Right kidney (tissue), 9 donors: ENCODE measurements at places on chromosomes 3 and 15.

GRCh38 chr3:148789146-148789545 is 38.5 kb upstream of the CPB1 start:
- no peak for DNase-seq

DNA sequence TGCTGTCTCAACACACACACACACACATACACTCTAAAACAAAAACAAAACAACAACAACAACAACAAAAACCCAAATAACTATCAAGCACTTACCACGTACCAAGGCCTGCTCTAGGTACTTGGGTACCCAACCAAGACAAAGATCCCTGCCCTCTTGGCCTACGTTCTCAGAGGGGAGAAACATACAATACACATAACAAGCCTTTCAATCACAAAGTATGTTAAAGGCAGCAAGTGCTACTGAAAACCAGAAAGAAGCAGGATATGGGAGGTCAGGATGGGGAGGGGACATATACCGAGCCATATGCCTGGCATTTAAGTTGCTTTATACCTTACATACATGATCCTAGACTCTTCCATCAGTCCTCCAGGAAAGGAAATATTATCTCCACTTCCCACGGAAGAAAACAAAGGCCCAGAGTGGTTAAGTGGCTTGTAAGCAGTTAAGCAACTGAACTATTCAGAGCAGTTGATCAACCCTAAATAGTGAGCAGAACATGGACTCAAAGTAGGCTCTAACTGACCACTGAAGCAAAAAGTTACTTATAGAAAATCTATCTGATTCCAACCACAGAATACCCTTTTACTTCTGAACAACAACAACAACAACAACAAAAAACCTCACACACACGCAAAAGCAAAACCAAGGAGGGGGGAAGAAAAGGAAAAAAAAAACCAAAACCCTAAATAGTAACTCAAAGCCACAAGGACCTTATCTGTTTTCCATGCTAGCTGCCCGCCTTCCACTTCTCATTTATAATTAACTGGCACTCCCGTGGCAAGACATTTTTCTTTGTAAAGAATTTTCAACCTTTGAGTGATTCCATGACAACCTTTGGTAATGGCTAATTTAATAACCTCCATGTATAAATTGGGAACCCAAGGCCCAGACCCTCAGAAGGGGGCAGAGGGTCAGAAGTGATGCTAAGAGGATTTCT is 21.0 kb downstream of the PRICKLE2 start:
- no peak for DNase-seq

DNA sequence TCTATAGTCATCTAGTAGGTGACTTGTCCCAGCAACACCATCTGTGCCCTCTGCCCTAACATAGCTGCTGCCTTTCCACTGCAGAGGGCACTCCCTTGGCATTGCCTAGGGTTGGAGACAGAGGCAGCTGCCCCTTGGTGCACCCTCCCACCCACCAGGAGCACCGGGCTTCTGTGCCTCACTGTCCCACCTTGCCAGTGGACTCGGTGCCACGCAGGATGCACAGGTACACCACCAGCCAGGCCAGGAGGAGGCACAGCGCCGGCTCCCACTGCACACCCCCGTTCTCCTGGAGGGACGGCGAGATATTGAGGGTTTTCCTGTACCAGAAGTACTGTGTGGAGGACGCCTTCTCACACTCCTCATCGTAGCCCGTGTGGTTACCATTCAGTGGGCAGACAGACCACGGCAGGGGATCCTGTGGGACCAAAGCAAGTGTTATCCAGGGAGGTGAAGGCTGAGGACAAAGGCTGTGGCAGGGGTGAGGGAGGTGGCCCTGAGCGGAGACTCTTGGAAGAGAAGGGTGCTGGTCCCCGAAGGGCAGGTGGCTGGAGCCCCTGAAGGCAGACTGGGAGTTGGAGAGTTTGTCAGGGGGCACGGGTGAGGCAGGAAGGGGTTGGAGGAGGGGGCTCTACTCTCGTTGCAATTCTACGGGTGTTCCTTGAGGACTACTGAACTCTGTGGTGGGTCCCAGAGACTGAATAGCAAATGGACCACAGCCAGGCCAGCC is 20.6 kb downstream of the SLC6A20 start:
- DNase-seq: no peak

DNA sequence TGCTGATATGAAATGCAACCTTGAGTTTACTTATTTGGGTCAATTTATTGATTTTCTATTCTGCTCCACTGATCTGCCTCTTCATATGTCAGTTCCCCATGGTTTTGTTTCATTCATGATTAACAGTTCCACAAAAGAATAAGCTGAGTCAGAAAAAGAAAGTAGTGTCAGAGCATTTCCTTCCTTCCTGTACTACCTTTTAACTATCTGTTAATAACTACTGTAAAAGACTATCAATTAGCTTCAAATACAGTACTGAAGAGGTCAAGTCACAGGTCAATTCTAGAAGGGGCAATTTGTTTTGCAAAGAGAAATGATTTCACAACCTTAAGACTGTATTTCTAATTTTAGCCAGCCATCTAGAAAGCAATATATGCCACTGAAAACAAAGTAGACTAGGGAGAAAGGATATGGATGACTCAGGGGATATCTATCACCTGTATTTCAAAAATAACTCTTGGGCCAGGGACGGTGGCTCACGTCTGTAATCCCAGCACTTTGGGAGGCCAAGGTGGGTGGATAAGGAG is 129.5 kb downstream of the TFDP2 start:
- no peak for DNase-seq

GRCh38 chr3:167671878-167672427 is 18.2 kb upstream of the WDR49 start:
- DNase-seq: no peak

DNA sequence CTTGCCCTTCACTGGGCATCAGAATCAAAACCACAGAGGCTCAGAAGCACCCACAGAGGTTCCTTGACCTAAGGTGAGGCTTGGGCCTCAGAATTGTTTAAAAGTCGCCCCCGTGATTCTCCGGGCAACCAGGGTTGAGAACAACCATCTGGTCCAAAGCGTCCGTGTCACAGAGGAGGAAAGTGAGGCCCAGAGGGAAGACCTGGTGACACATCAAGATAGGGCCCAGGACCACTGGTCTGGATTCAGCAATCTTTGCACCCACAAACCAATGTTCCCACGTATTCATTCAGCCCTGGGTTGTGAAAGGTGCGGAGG is 272.6 kb downstream of the UACA start:
- no peak for DNase-seq

DNA sequence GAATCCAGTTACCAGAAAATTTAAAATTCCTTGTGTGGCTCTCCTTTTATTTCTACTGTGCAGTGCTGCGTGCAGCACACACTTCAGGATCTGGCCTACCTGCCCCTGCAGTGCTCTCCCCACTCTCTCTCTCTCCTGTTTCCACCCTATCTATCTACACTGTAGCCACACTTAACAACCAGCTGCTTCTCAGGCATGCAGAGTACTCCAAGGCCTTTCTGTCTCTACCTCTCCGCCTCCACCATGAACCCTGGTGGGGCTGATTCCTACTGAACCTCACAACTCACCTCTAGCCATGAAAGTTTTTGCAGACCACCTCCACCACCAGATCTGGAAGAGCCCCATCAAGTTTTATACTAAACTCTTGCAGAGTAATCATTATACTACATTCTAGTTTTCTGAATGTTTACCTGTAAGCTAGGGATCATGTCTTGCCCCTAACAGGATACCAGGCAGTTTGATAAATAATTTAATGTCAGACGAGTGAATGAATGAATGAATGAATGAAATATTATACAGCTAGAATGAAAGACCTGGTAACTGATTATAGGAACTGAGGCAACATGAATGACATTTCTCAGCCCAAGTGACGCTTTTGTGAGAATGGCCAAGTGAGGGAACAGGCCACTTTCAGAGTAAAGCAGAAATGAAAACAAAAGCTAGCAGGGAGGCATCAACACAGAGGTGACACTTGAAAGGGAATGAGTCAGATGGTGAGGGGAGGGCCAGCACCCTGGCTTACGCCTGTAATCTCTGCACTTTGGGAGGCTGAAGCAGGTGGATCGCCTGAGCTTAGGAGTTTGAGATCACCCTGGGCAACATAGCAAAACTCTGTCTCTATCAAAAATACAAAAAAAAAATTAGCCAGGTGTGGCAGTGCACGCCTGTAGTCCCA is 363.5 kb downstream of the FOXP1 start:
- no peak for DNase-seq

DNA sequence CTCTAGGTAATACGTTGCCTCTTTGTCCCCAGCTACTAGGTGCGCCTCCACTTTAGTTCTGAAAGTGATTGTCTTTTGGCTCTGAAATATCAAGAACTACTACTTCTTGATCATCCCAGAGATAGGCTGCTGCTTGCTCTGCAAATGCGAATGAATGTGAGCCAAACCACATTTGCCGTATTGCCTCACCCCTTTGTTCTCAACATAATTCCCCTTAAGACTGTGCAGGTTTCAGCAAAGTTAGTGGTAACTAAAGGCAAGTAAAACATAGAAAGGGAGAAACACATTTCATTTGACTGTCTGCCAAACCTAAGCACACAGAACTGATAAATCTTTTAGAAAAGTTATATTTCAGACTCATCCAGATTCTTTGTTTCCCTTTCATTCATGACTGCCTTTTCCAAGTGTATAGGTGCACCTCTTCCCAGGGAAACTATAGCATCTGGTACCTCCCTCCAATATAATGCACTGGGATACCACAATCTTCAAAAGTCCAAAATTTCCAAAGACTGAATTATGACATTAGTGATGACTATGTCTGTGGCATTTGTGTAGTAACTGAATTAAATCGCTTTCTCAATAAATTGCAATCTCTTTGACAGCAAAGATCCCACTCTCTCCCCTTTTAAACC is 720.6 kb upstream of the CBLB start:
- no peak for DNase-seq

DNA sequence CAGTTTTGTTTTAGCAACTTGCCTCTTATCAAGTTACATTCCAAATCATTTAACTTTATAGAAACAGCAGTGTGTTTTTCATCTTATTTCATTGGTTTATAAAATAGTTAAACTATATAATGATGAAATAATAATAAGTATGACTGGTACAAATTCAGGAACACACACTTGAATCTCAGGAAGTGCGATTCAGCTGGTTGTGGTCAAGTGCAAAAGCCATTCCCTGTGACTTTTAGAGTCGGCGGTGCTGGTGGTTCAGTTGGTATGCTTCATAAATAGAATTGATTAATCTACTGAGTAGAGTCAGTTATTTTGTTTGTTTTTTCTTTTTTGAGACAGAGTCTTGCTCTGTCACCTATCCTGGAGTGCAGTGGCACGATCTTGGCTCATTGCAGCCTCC is 22.7 kb downstream of the SACM1L start:
- DNase-seq: no peak

DNA sequence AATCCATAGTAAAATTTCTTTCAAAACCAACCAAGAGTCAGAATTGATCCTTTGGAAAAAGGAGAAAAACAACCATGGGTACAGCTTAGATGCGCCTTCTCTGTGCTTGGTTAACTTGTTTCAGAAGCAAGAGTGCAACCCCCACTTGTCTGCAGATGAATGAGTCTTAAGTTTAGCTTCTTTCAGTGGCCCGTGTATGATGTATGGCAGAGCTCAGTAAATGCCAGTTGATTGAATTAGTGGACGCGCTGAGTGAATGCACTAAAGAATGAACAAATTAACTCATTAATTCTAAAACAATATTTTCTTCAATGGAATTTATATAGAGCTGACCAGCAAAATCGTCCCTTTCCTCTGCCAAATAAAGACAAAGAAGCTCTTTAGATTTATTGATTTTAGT is 67.0 kb upstream of the ARHGEF3 start:
- no peak for DNase-seq

DNA sequence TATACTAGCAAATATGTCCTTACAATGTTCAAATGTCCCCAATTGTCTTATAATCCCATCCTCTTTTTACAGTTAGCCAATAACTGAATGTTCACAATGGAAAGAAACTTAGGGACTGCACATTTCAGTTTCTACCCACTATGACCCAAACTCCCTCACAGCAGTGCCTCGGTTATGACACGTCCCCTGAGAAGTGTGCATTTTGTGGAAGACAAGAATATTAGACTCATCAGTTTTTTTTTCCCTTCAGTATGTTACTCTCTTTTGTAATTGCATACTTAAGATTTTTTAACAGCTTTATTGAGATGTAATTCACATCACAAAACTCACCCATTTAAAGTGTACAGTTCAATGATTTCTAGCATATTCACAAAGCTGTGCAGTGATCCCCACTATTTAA is 64.8 kb downstream of the IGF2BP2 start:
- no peak for DNase-seq

DNA sequence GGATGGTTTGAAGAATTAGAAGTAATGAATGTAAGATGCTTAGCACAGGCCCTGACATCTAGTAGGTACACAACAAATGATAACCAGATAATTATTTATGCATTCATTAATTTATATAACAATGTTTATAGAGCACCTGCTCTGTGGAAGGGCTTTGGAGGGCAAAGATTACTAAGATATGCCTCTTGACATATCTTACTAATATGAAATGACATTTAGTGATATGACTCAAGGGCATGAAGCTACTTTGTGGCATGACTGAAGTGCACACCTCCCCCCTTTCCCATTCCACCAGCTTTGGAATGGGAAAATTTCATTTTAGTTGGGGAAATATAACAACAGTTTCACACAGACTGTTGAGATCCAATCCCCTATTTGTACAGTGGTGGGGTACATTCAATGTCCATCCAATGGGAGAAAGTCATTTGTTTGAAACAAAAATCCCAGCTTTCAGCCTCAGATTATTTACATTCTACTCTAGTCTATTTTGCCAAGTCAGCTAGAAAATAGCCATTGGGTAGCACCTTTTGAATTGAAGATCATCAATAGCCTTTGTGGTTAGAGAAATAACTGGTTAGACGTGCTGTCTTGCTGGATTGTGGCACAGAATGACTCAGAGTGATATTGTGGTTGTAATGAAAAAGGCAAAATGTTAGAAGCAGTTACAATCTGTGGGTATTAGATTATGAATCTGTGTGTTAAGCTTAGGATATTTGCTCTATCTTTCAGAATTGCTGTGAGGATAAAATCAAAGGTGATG is 72.9 kb downstream of the MOBP start:
- no peak for DNase-seq

DNA sequence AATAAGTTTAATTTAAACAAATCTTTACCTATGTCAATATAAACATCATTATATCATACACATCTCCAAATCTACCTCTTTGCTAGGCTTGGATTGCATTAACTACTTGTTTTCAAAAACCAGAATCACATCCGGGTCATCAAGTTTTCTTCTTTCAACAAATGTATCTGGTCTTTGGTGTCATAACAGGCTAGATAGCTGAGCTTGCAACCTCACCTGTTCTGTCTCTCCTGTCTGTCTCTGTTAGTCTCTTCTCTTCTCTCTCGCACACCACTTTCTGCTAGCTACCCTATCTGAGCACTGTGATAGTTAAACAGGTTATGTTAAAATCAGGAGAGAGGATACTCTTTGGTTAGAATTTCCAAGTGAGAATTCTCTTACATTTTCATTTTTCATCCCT is 6.7 kb downstream of the FOXB1 start:
- DNase-seq: peak; percentile 9

DNA sequence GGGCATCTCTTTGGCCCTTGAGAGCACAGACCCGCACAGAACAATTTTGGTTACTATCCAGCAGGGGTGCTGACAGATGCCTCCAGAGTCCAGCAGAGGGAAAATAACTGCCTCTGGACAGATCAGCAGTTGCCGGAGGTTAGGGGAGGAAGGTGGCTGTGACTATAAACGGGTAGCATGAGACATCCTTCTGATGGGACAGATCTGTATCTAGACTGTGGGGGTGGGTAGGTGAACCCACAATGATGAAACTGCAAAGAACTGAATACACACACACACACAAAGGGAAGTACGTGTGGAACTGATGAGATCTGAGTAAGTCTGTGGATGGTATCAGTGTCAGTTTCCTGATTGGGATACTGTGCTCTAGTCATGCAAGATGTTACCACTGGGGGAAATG is 21.2 kb downstream of the ADAMTS7 start:
- no peak for DNase-seq
